Panc1 (cell line): ENCODE measurements at places on chromosomes 2 and 18.

- no peak for DNase-seq
Measured at GRCh38 chr2:70191244-70191735, 471 bp upstream of the C2orf42 start.

DNA sequence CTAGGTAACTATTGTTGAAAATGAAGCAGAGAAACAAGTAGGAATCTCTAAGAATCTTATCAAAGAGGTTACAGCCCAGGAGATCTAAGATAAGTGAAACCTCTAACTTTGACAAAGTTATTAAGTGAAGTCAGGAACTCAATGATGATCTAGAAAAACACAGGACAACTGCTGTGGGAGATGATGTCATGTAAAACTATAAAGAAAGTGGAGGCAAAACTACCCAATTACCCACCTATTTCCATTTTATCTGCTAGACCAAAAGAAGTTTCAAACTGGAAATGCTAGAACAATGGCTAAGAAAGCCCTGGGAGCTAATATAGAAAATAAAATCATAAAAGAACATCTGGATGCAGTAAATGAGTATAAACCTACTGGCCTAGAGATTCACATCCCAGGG is 50.3 kb downstream of the SATB2 start:
- DNase-seq = no peak

DNA sequence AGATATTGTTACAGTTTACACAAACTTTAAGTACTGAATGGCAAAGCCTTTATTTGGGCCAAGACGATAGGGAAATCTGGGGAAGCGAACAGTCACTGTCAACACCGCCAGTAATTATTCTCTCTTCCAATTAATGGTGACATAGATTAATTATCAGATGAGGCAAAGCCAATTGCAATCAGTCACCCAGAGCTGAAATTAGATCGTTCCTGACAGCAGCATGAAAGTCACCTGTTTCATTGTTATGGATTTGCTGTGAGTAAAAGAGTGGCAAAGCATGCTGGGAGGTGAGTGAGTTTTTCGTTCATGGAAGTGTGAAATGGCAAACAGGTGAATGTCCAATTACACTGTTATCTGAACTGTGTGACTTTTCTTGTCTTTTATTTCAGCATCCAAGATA is 164.8 kb upstream of the KLHL14 start:
- DNase-seq = no peak

DNA sequence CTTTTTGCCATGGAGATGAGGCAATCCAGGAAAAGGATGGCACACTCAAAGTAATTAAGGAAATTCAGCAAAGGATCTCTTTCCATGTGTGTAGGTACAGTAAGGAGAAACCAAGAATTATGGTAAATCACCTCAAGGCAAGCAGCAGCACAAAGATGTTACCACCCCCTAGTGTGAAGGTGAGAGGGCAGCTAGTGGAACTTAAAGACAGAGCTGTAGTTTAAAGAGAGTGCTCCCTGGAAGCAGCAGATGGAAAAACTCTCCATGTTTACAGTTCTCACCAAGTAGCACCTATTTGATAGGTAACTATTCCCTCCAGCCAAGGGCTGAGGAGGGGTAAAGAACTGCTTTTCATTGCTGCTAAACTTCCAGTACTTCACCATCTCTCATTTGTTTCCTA is 860.4 kb upstream of the CRIM1 start:
- DNase-seq = no peak

DNA sequence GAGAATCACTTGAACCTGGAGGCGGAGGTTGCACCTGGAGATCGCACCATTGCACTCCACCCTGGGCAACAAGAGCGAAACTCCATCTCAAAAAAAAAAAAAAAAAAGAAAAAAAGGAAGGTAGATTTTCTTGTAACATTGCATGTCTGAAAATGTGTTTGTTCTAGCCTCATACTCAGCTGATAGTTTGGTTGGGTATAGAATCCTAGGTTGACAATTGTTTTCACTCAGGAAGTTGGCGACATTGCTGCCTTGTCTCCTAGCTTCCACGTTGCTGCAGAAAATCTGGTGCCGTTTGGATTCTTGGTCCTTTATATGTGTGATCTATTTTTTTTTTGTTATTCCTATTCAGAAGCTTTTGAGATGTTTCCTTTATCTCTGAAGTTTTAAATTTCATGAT is 4.7 kb downstream of the ING5 start:
- no peak for DNase-seq

GRCh38 chr2:75608684-75609333 is 37.8 kb upstream of the MRPL19 start:
- peak; percentile 33 for DNase-seq

- DNase-seq = no peak
Measured at GRCh38 chr2:208300847-208301618, 35.0 kb downstream of the PIKFYVE start.

DNA sequence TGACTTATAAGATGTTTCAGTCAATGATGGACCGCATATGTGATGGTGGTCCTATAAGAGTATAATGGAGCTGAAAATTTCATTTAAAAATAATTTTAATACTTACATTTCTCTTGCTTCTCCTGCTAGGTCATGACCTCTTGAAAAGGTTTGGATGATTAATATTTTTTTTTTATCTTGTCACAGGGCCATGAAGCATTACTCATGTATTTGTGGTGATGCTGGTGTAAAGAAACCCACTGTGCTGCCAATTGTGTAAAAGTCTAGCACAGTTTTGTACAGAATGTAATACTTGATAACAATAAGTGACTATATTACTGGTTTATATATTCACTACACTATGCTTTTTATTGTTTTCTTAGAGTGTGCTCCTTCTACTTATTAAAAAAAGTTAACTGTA is 124.2 kb upstream of the CELF4 start:
- no peak for DNase-seq

DNA sequence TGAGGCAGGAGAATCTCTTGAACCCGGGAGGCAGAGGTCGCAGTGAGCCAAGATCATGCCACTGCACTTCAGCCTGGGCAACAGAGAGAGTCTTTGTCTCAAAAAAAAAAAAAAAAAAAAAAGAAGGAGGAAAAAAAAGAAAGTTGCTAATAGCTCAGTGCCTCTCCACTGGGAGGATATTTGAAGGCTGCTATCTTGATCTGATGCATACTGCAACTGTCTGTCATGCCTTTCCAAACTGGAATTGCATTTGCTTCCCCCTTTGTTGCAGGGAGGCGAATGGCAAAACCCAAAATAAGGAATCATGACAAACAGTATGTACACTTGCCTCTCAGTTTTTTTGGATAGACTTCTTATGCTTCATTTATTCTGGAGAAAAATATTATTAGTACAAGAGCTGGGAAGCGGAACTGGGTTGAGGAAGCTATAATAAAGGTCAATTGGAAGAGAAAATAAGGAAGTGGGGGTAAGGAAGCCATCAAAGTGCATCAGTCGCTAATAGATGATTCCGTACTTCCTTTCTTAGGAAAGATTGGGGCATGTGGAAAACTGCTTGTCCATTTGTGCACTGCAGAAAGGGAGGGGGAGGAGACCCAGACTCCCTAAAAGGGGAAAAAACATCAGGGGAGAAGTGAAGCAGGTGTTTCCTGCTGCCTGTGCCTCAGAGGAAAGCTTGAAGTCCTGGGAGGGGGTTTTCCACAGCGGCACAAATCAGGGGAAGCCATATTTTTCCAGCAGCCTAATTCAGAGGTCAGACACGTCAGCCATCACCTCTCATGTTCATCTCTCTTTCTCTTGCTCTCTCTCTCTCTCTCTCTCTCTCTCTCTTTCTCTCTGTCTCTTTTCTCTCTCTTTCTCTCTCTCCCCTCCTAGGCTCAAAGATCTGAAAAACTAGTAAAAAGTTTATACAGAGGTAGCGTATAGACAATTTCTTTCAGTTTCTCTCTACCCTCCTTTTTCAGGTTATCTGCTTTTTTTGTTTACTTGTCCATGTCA is 301.4 kb upstream of the TNP1 start:
- DNase-seq = no peak

GRCh38 chr2:48092846-48093803 is 186.8 kb upstream of the FBXO11 start:
- DNase-seq = no peak

DNA sequence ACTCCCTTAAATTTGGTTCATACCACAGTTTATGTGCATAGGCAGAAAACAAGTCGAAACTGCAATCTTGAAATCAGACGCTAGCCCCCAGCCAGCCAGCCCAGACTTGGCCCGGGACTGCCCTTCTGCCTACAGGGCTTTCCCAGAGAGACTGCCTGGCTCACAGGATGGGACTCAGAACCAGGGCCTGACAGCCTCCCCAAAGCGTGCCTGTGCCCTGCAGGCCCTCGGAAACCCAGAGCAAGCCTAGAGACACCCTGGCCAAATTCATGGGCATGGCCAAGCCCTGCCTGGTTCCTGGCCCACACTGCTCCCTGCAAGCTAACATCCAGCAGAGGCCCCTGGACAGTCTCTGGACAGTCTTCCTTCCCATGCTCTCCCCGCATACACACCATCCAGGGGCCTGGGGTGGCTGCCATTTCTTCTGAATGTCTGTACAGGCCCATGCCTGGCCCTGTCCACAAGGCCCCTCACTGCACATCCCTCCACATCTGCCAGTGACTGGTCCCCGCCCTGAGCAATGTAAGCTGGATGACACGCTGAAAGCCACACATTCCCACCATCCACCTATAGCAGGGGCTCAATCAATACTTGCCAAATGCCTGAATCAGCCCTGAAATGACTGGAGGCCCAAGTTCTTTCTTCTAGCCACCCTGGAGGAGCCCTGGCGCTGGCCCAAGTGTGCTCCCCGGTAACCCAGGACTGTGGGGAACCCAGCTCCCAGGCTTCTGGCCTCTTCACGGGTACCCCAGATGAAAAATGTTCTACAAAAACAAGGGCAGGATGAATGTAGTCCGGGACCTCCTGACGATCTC is 73.1 kb downstream of the HDAC4 start:
- DNase-seq = no peak

DNA sequence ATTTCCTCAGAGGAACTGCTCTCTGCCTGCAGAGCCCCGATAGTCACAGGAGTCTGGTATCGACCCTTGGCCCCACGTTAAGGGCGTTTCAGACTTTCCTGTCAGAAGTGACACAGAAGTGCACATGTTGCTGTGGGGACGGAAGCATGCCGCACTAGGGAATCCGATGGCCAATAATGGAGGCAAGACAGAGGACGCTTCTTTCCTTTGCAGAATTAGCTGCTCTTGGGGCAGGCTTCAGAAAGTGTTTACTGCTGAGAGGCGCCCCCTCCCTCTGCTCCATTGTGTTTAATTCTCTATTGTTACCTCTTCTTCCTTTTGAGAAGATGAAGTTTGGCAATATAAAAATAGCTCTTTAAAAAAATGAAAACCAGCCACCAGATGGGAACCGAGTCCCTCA is 118.6 kb upstream of the EML6 start:
- no peak for DNase-seq

DNA sequence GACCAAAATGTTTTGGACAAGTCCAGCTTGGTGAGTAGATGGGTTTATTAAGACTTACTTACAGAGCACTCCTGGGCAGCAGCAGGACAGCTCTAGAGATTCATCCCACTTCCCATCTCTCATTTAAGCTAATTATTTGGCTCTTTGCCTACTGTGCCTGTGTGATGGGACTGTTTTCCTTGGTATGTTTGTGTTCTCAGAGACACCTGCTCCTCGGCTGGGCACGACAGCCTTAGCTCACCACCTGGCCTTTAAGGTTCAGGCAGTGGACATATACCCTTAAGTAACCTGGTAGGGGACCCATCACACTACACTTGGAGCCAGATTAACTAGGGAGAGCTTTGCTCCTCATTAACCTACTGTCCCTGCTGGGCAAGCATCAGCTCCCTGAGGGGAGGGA is 41.7 kb upstream of the EFEMP1 start:
- DNase-seq = no peak

DNA sequence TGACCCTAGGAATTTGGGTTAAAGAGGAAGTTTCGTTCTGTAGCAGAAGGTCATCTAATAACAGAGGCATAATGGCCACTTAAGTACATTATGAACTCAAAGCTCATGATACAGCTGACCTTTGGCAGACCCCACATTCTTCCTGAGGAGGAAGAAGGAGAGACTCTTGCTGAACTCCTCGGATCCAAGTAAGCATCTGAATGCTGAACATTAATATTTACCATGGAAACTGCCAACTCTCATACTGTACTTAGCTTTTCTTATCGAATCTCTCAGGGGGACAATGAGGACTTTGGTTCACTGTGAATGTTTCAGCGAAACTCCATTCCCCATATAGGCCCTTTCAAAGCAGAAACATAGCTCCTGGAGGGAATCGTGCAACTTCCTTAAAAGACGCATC is 781.4 kb upstream of the GYPC start:
- DNase-seq = no peak

DNA sequence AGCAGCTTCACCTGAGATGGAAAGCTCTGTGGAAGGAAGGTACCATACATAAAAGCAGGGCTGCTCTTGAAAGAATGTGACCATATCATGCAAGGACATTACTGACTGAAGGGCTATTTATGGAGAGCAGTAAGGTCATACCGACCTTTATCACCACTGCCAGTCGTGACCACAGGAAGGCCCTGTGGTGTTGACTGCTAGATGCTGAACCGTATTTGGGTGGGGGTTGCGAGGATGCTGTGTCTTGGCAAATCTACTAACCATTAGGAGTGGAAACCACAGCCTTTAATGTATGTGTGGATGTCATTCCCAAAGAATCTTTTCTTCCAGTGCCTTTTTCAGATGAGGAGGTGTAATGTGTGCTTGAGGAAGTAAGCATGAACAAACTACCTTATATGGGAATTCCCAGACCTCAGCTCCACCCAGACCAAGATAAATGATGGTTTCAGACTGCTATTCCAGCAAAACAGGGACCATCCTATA is 60.8 kb downstream of the LIMS1 start:
- DNase-seq = peak; percentile 64

GRCh38 chr2:240825476-240825875 is 5.5 kb upstream of the KIF1A start:
- no peak for DNase-seq
